ENCODE measurements at places on chromosomes 11 and 22.

DNA sequence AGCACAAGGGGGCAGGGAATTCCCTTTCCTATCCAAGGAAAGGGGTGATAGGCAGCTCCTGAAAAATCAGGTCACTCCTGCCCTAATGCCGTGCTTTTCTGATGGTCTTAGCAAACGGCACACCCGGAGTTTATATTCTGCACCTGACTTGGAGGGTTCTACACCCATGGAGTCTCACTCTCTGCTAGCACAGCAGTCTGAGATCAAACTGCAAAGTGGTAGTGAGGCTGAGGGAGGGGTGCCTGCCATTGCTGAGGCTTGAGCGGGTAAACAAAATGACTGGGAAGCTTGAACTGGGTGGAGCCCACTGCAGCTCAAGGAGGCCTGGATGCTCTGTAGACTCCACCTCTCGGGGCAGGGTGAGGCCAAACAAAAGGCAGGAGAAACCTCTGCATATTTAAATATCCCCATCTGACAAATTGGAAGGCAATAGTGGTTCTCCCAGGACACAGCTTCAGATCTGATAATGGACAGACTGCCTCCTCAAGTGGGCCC, 194.7 kb downstream of the OR4A47 start:
- peak; percentile 15 for DNase-seq

DNA sequence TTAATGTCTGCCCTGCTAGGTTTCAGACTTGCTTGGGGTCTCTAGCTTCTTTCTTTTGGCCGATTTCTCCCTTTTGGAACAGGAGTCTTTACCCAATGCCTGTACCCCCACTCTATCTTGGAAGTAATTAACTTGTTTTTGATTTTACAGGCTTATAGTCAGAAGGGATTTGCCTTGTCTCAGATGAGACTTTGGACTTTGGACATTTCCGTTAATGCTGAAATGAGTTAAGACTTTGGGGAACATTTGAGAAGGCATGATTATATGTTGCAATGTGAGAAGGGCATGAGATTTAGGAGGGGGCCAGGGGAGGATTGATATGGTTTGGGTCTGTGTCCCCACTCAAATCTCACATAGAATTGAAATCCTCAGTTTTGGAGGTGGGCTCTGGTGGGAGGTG, 5.1 kb downstream of the KDM4F start:
- no peak for DNase-seq

GRCh38 chr11:68214173-68215086, 1.3 kb upstream of the KMT5B start:
- DNase-seq = peak; percentile 70

GRCh38 chr11:120666121-120666639, 154.6 kb downstream of the GRIK4 start:
- DNase-seq = no peak

GRCh38 chr11:34344410-34344767, 13.4 kb downstream of the ABTB2 start:
- no peak for DNase-seq

GRCh38 chr22:39185601-39186012, 33.1 kb upstream of the CBX7 start:
- no peak for DNase-seq
